CD4-positive, alpha-beta T cell treated with Interleukin-15 for 1 hour (primary cell): ENCODE measurements at places on chromosomes 5 and 9.

- no peak for DNase-seq
Observed at GRCh38 chr9:7799944-7800285, 337 bp upstream of the DMAC1 start.

DNA sequence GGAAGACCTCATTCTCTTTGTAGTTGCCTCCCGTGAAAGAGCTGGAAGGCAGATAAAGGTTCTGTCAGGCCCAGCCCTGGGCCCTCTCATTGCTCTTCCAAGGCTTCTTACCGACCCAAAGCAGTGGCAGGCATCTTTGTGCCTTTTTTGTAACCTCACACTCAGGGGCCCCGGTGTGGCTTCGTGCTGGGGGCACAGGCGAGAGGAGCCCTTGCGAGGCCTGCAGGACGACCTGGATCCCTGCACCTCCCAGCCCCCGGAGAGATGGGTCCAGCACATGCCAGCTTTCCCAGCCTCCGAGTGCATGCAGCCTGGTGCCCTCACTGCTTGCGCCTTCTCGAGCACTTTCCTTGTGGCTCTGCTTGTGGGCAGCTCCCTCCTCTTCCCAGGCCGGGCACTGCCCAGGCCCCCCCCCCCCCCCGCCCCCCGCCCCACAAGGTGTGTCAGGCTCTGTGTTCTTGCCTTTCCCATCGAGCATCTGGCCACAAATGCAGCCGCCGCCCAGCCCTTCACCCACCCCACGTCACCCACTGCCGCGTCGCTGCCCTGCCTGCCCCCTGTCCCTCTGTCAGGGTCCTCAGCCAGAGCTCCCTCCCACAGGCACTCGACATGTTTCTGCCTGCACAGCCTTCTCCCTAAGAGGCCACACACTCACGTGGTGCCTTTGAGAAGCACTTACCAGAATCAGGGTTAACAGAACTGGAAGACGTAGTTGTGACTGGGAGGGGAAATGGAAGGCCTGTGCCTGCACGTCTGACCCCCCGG, 63.7 kb upstream of the CACNA1B start:
- DNase-seq, result no peak

- DNase-seq, result no peak
Observed at GRCh38 chr9:85212209-85212608, 529.5 kb downstream of the AGTPBP1 start.

DNA sequence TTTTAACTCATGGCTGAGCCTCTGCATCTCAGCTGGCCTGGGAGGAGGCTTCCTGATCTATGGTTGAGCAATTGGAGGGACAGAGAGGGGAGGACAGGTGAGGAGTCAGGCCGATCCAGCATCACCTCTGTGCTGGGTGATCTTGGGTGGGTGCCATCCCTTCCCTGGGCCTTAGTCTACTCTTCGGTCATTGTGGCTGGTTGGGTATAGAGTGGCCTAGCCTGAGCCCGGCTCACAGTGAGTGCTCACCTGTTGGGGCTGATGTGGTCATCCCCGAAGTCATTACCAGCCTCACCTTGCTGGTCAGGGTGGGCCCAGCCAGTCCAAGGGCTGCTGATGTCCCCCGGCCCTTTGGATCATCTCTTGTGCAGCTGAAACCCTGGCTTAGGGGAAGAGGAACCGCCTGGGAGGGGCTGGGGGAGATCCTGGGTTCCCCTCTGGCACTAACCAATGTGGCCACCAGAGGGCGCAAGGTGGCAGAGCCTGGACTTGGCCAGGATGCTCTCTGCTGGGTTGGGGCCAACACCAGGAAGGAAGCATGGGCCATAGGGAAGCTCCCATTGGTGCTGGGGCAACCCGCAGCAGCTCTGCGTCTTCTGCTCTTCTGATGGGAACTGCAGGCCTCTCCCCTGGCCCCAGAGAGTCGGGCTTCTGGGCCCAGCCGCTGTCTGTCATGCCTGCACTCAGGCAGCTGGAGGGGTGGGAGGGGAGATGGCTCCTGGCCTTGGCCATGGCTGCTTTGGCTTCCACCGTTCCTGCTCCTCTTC, 17.3 kb upstream of the ODF2 start:
- peak; percentile 73 for DNase-seq

DNA sequence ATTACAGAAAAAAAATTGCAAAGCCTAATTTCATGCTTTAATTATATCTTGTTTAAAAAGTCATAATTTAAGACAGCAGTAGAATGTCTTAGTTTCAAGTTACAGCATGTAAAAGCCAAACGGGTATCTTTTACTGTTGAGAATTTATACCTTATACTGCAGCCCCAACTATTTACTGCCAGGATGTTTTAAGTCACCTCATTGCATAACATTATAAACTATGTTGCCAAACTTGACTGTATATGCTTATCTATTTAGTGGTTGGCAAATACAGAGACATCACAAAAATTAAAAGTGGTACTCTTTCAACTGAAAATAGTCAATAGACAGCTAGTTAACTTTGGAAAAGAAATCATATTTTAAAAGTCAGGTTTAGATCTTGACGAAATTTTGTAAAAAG, 119.5 kb downstream of the EDIL3 start:
- no peak for DNase-seq

DNA sequence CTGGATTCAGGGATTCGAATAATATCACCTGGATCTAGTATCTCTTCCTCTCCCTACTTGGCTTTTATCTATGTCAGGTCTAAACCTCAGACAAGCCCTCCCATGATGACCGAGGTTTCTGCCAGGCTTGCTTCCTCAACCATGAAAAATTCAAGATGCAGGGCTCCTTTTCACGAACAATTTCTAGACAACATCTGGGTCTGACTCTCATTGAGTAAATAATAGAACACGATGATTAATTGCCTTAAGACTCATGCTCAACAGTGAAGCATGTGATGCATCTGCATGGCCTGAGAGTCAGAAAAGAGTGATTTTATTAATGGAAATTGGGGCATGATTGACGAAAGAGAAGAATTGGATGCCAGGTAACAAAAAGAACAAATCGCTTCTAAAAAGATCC, 277.2 kb upstream of the ZNF608 start:
- no peak for DNase-seq
